GM23248 (cell line): ENCODE measurements at places on chromosomes 6 and 20. TPM values are rescaled to one million over a fixed set of nuclear protein-coding genes. Genes with fewer than 3 reads are reported as not detected.

Gene CCDC167
- 35.8 and 41.2 TPM in 2 replicates for total RNA-seq

Gene JPH2
- total RNA-seq = 7.8 and 9.7 TPM in 2 replicates

Gene GABRR1
- total RNA-seq = not detected in 2 replicates

Gene VWA7
- total RNA-seq = 0.54 TPM in 1 of 2 replicates, not detected in the other

Gene HLA-G
- total RNA-seq = not detected in 2 replicates

Gene PANK2
- 43.7 and 65.1 TPM in 2 replicates for total RNA-seq

Gene HAO1
- not detected in 2 replicates for total RNA-seq

DNA sequence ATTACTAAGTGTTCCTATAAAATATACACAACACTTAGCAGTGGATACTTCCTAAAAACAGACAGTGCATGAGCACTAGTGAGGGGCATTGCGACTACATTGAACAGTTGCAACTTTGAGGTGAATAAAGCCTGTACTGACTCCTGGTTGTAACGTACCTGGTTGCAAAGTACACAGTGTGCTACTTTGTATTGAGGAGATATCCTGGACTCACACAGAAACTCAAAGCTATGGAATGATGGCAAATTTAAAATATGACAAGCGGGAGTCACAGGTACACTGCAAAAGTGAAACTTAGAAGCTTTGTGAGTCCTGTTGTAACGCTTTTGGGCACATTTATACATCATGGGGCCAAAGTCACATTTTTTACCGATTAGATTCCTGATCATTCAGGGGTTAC, 55.6 kb upstream of the HLA-A start:
- H3K36me3 ChIP-seq = no peaks in the 10 kb centered on the region
- no peak for DNase-seq
- no peak overlapping the region for H3K4me3 ChIP-seq
- H3K27me3 ChIP-seq = no peaks in the 10 kb centered on the region

DNA sequence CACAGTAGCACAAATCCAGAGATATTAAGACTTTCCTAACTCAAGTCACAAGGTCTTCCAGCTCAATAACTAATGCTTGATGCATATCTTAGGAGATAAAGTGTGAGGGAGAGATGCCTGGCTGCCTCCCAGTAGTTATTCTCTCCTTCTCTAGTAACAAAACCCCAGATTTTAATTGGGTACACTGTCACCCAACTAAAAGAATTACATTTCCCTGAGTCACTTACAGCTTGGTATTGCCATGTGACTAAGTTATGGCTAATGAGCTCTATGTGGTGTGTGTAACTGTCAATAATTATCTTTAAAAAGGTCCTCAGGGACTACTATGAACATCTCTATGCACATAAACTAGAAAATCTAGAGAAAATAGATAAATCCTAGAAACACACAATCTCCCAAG, 32.0 kb downstream of the KIF6 start:
- no peaks in the 10 kb centered on the region for H3K36me3 ChIP-seq
- no peak overlapping the region for H3K4me3 ChIP-seq
- H3K27ac ChIP-seq = no peak overlapping the region
- H3K27me3 ChIP-seq = no peaks in the 10 kb centered on the region
- peaks cover 5% of the 10 kb centered on the region; the same call in 1 of the 2 replicates for H3K4me1 ChIP-seq
- DNase-seq = no peak

DNA sequence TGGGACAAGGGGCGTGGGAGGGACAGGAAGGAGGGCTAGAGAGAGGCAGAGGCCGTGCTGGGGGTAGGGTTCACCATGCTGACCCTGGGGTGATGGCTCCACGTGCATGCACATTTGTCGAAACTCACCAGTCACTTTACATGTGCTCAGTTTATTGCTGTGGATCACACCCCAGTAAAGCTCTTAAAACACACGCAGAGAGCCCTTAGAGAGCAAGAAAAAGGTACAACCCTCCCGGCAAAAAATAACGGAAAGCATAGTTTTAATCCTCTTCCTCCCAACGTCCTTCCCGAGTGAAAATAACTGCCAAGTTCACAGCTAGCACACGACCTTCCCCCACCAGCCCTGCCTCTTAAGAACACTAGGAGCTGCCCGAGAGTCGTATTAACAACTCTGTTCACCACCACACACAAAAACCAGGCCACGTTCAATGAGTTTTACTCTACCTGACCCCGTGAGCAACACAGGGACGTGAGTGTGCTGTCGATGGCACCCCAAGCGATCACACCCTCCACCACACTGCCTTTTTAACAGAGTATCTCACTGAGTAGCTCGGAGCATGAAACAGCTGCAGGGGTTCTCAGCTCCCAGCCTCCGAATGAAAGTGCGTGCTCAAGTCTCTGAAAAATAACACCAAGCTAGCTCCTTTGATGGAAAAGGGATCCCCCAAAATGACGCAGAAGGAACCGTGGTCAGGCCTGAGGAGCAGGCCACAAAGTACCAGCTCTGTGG, 39.7 kb downstream of the TAF4 start:
- no peaks in the 10 kb centered on the region for H3K36me3 ChIP-seq
- peak; percentile 90 for DNase-seq
- H3K27ac ChIP-seq = peak overlapping the region; percentile 9; the same call in 1 of the 2 replicates
- peak overlapping the region; percentile 20 for H3K4me3 ChIP-seq
- H3K27me3 ChIP-seq = no peaks in the 10 kb centered on the region
- H3K4me1 ChIP-seq = peaks cover 15% of the 10 kb centered on the region

GRCh38 chr6:80105972-80106417, 476 bp upstream of the BCKDHB start:
- H3K4me1 ChIP-seq = no peaks in the 10 kb centered on the region; the same call in 1 of the 2 replicates
- no peak for DNase-seq
- H3K27me3 ChIP-seq = no peaks in the 10 kb centered on the region
- peak overlapping the region; percentile 92 for H3K4me3 ChIP-seq
- H3K27ac ChIP-seq = peak overlapping the region; percentile 50
- no peaks in the 10 kb centered on the region for H3K36me3 ChIP-seq

- no peak overlapping the region for H3K27ac ChIP-seq
- H3K36me3 ChIP-seq = no peaks in the 10 kb centered on the region
- peak; percentile 14 for DNase-seq
- no peaks in the 10 kb centered on the region for H3K27me3 ChIP-seq
- no peaks in the 10 kb centered on the region for H3K4me1 ChIP-seq
- no peak overlapping the region for H3K4me3 ChIP-seq
These were observed 96.3 kb upstream of the ZBTB24 start for GRCh38 chr6:109579361-109579760.

- no peaks in the 10 kb centered on the region for H3K27me3 ChIP-seq
- no peak overlapping the region for H3K27ac ChIP-seq
- H3K4me3 ChIP-seq = no peak overlapping the region
These were observed 289.8 kb upstream of the PREP start for GRCh38 chr6:105692613-105693215.

GRCh38 chr20:558117-558516, 14.5 kb upstream of the CSNK2A1 start:
- no peak overlapping the region for H3K4me3 ChIP-seq
- H3K27ac ChIP-seq = no peak overlapping the region
- no peak for DNase-seq
- H3K4me1 ChIP-seq = no peaks in the 10 kb centered on the region

GRCh38 chr6:106056746-106057390, 29.3 kb upstream of the PRDM1 start:
- no peaks in the 10 kb centered on the region for H3K36me3 ChIP-seq
- no peak overlapping the region for H3K4me3 ChIP-seq
- H3K4me1 ChIP-seq = no peaks in the 10 kb centered on the region

DNA sequence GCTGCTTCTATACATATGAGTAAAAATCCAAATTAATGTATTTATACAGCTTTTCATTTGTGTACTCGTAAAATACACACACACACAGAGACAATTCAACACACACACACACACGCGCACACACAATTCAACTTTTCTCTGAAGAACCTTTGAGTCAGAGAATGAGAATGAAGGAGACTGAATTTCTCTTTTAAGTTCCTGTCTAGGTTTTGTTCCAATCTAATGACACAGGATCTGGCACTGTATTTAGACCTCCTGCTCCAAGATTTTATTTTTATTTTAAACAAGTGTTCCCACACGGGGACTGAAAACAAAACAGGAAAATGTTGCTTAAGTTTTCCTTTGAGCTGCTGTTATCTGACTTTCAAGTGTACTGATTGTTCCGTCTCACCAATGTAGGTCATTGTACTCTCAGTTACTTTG, 250.8 kb downstream of the LAMA2 start:
- peaks cover 21% of the 10 kb centered on the region for H3K4me1 ChIP-seq
- H3K27ac ChIP-seq = peak overlapping the region; percentile 27; the same call in 1 of the 2 replicates
- DNase-seq = peak; percentile 58
- no peaks in the 10 kb centered on the region for H3K36me3 ChIP-seq
- H3K4me3 ChIP-seq = peak overlapping the region; percentile 6; the same call in 1 of the 2 replicates

GRCh38 chr20:41308726-41309413, 8.7 kb downstream of the ZHX3 start:
- no peaks in the 10 kb centered on the region for H3K27me3 ChIP-seq
- peak; percentile 65 for DNase-seq
- H3K4me1 ChIP-seq = peaks cover 35% of the 10 kb centered on the region
- H3K36me3 ChIP-seq = no peaks in the 10 kb centered on the region; the same call in 1 of the 2 replicates

- no peak for DNase-seq
- H3K36me3 ChIP-seq = no peaks in the 10 kb centered on the region
- no peak overlapping the region for H3K27ac ChIP-seq
- H3K4me3 ChIP-seq = no peak overlapping the region
- no peaks in the 10 kb centered on the region for H3K27me3 ChIP-seq
These were observed 68.1 kb upstream of the TOX2 start for GRCh38 chr20:43846516-43846905.

- H3K4me3 ChIP-seq = no peak overlapping the region
- no peaks in the 10 kb centered on the region for H3K27me3 ChIP-seq
- DNase-seq = peak; percentile 38
- H3K4me1 ChIP-seq = peaks cover 41% of the 10 kb centered on the region
- no peaks in the 10 kb centered on the region for H3K36me3 ChIP-seq
These were observed 10.9 kb downstream of the FOXQ1 start for GRCh38 chr6:1322696-1323219.

DNA sequence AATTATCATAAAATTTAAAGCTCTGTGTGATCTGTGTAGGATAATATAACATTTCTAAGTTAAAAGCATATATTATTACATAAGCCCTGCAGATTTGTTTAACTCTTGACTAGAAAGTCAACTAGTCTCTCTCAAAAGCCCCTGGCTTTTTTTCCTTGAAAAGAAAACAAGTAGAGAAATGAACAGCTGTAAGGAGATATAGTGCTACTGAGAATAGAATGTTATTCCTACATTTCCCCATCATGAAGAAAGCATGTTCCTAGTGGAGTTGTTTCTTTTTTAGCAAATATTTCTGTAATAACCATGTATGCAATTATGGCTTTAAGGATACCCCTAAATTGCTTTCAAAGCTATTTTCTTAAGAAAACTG, 37.6 kb downstream of the SHLD1 start:
- no peak for DNase-seq
- no peak overlapping the region for H3K27ac ChIP-seq
- H3K4me1 ChIP-seq = peaks cover 14% of the 10 kb centered on the region
- H3K4me3 ChIP-seq = no peak overlapping the region
- H3K27me3 ChIP-seq = no peaks in the 10 kb centered on the region

- peaks cover 89% of the 10 kb centered on the region for H3K27me3 ChIP-seq
- no peaks in the 10 kb centered on the region for H3K36me3 ChIP-seq
- no peak for DNase-seq
- no peak overlapping the region for H3K4me3 ChIP-seq
These were observed 4.0 kb upstream of the CDH22 start for GRCh38 chr20:46312075-46312944.

GRCh38 chr6:44011350-44011920, 115.8 kb downstream of the MRPL14 start:
- peak overlapping the region; percentile 90 for H3K27ac ChIP-seq
- no peaks in the 10 kb centered on the region for H3K27me3 ChIP-seq
- H3K4me3 ChIP-seq = 0 out of 2 replicates have a peak overlapping the region, but pooled peaks have one; percentile 10
- peaks cover 24% of the 10 kb centered on the region for H3K4me1 ChIP-seq
- peak; percentile 43 for DNase-seq
- no peaks in the 10 kb centered on the region for H3K36me3 ChIP-seq

DNA sequence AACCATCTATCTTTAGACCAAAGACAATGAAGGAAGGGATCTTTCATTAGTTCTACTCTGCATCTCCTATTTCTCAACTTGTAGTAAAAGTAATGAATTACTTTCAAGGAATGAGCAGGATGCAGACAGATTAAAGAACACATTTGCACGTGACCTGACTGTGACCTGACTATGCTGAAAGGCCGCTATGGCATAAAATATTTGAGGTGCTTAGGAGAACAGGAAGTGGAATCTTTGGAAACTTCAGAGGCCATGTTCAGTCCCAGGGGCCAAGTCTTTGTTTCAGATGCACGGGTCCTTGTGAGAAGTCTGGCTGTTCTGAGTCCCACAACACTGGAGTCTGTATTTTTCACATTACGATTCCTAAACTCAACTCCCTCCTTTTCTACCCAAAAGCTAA, 41.0 kb downstream of the NINL start:
- H3K36me3 ChIP-seq = no peaks in the 10 kb centered on the region
- H3K27ac ChIP-seq = no peak overlapping the region
- peaks cover 35% of the 10 kb centered on the region for H3K4me1 ChIP-seq
- H3K4me3 ChIP-seq = no peak overlapping the region
- no peaks in the 10 kb centered on the region for H3K27me3 ChIP-seq
